AG09319 (cell line): ENCODE measurements at places on chromosomes 13 and 19.
A peak's percentile ranks its signal among the peaks of the same experiment; 100 is the strongest.

- no peak for DNase-seq
Measured at GRCh38 chr19:46704379-46705076, 12.4 kb downstream of the PRKD2 start.

DNA sequence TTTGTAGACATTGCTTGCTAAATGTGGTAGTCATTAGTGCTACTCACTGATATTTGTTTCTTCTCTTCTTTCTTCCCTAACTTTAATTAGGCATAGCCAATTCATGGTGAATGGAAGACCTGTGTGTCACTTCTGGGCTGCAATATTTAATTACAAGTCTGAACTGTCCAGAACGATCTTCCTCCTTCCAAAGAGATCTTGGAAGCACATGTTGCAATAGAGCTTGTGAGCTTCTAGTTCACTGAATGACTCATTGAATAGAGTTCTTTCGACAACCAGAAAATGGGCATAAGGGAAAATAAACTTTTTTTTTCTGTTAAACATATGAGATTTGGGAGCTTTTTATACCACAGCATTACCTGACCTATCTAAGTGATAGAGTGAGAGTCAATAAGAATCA lies 1264.6 kb downstream of the PCDH9 start:
- no peak for DNase-seq

DNA sequence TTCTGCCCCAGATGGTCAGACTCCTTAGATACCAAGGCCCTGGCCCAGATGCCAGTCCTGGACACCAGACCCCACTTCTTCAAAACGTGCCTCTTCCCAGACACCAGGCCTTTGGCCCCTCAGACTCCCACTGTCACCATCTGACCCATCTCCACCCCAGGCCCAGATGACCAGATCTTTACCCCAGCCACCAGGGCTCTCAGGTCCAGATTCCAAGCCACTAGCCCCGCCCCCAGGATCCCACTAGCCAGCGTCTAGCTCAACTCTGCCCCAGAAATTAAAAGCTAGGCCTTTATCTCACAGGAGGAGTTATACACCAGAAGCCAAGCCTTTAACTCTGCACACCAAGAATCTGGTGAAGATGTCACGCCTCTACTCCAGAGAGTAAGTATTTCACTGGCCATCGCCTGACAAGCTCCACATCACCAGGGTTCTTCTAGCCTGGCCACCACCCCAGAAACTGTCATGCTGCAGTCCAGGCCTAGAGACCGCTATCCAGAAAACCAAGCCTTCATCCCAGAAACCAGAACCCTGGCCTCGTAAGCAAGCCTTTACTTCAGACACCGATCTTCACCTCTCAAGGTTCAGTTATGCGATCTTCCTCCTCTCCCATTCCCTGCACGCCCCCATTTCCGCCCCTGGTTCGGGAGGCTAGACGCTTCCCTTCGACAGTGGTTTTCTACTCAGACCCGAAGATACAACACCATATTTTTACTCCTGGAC lies 595 bp downstream of the XAB2 start:
- DNase-seq = no peak

GRCh38 chr13:52411629-52412028 lies 5.7 kb upstream of the THSD1 start:
- no peak for DNase-seq

- DNase-seq = no peak
Measured at GRCh38 chr19:3480383-3481091, at the start of gene SMIM24. TSS of gene SMIM24 (minus strand) at chr19:3480525. CDS start at chr19:3480463, 62 bp downstream.

DNA sequence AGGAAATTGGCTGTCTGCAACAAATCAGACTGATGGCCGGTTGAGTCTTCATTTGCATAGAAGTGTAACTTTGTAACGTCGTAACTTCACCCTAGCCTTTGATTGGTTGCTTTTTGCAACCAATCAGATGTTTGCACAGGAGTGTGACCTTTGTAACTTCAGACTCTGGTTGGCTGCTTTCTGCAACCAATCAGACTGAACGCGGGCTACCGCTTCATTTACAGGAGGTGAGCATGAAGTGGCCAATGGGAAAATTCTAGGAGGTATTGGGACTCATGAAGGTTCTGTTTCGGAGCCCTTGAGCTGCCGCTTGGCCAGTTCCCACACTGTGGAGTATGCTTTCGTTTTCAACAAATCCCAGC lies 441 bp upstream of the ZNF559 start:
- DNase-seq = peak; percentile 48

DNA sequence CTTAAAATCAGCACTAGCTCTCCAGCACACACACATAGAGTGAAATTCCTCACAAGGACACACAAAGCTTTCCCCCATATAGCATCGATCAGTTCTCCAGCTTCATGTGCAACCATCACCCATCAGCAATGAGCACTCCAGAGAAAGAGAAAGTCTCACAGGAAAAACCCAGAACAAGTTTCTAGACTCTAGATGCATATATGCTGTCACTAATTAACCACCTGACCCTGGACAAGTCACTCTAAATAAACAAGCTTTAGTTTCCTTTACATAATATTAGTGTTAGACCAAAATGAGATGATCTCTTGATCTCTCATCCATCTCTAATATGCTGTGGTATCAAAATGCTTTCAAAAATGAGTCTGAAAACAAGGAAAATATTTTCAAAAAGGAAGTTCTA lies 81.2 kb downstream of the TBC1D4 start:
- no peak for DNase-seq

- DNase-seq = no peak
Measured at GRCh38 chr13:80605716-80606115, 264.8 kb upstream of the SPRY2 start.

- no peak for DNase-seq
Measured at GRCh38 chr13:60080850-60081249, 82.9 kb downstream of the DIAPH3 start.

GRCh38 chr13:45073809-45074208 lies 46.5 kb upstream of the GTF2F2 start:
- no peak for DNase-seq

- DNase-seq = no peak
Measured at GRCh38 chr13:55576389-55576788, 1564.3 kb upstream of the PRR20A start.

DNA sequence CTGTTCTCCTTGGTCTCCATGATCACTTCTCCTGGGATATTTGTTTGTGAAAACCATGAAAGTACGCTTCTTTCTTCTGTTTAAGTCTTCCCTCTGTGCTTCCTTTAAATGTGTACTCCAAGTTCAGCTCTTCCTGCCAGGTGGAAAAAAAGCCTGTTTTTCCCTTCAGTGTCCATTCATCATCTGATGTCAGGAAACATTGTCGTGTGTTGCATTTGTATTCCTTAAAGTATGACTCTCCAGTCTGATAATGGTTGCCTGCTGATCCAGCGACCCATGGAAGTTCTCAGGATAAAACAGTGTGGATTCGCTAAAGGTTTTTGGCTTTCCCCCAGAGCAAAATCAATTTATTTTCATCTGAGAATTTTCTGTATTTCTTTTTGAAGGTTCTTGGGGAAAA lies 22.3 kb downstream of the SACS start:
- DNase-seq = no peak

GRCh38 chr13:24870380-24870760 lies 106.4 kb downstream of the RNF17 start:
- DNase-seq = no peak

DNA sequence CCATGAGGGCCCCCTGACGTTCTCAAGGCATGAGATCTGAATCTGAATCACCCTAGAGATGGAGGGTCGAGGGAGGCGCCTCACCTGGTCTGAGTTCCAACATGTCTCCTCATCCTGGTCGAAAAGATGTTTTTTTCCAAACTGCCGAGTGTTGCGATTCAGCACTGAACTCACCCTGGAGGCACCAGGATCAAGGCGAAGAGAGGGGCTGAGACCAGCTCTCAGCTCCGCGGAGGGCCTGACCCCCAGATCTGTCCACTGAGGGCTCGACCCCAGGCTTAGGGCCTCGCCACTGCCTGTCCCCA lies 555 bp downstream of the NR2C2AP start:
- DNase-seq = no peak

DNA sequence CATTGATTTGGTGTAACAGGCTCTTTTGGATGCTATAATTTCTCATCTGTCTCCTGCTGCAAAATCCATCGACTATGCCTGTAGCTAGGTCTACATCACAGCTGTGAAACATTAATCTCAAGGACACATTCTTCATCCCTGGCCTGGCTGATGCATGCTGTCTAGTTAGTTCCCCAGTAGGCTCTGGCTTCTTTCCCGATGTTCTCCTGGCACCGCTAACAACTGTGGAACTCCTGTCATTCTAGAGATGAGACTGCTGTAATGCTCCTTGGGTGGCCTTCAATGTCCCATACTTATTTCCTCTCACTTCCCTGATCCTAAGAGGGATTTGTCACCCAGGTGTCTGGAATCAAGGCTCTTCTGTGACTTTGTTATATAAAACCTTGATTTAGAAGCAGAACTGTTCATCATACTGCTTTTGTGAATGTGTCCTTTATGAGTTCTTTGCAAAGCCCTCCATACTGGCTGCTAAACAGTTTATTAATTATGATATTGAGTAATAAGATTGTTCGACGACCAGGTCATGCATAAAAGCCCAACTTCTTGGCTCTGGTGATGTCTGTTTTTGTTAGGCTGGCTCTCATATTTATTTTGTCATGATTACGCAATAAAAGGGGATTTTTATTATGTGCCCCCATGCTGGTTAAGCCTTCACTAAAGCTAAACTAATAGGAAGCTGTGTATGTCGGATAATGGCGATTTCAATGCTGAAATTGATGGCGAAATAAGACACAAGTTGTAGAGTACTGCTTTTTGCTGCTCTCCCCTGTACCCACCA lies 227.5 kb downstream of the DCT start:
- DNase-seq = no peak

DNA sequence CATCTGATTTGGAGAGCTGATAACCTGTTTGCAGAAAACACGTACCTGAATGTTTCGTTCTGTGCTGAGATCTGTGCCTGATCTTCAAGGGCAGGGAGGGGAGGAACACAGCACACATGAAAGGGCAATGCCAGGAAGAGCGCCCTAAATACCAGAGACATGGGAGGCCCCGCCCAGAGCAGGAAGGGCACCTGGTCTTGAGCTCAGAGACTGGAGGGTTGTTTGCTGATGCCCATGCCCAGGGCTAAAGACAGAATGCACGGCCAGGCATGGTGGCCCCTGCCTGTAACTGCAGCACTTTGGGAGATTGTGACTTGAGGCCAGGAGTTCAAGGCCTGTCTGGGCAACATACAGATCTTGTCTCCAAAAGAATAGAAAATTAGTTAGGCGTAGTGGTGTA lies 183.2 kb downstream of the TUBA3C start:
- DNase-seq = no peak

GRCh38 chr13:93797463-93797862 lies 570.9 kb downstream of the GPC6 start:
- no peak for DNase-seq

DNA sequence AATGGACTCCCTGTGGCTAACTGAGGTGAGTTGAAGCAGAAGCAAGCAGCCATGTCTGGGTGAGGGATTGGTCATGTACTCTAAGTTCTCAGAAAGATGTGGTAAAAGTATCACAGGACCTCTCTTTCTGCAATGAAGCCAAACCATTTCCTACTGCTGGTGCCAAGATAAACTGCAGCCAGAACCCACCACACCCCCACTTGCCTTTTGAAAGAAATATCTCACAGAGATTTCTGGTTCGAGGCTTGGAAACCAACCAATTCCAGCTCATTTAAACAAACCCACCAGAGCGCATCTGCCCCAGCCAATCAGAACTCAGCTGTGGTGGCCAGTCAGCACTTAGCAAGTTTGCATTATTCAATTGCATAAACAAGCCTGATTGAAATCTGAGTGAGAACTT lies 204.5 kb upstream of the ATXN8OS start:
- DNase-seq = no peak

- no peak for DNase-seq
Measured at GRCh38 chr13:40664350-40665125, 1.9 kb downstream of the FOXO1 start.
